GM20000 (cell line): ENCODE measurements at places on chromosomes 13 and 19.

DNA sequence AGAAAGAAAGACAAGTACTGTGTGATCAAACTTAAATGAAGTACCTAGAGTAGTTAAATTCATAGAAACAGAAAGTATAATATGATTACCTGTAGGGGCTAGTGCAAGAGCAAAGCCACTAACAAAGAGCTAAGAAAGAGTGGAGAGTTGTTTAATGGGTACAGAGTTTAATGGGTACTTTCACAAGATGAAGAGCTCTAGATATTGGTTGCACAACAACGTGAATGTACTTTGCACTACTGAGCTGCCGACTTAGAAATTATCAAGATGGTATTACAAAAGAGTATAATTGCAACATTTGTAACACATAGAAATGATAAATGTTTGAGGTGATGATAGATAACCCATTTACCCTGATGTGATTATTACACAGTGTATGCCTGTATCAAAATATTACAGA lies 140.3 kb upstream of the GPC6 start:
- no peak for DNase-seq

DNA sequence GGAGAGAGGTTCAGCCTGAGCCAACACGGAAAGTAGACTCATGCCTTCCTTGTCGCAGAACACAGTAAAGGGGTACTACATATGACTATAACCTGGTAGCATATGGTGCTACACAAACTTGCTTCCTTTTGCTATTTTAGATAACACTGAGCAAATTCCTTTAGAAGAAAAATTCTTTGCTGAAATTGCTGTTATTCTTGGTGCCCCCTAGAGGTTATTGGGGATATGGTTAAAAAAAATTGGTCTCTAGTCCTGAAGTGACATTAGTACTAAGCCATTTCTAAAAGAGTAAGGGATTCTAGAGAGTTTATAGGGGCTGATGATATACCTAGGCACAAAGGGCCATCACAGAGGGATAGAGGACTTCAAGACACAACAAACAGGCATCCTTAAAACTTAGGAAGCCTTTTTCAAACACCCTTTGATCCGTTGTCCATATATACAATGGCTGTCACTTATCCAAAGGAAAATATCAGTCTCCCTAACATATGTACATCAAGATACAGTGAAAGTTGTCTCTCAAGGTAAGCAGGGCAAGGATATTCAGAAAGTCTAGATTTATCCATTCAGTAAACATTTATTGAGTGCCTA lies 13.9 kb upstream of the HS6ST3 start:
- DNase-seq = no peak

- DNase-seq = peak; percentile 36
Measured at GRCh38 chr19:543910-544608, at the start of gene GZMM. GZMM (plus strand) TSS chr19:544053; CDS start chr19:544072, 19 bp downstream.

DNA sequence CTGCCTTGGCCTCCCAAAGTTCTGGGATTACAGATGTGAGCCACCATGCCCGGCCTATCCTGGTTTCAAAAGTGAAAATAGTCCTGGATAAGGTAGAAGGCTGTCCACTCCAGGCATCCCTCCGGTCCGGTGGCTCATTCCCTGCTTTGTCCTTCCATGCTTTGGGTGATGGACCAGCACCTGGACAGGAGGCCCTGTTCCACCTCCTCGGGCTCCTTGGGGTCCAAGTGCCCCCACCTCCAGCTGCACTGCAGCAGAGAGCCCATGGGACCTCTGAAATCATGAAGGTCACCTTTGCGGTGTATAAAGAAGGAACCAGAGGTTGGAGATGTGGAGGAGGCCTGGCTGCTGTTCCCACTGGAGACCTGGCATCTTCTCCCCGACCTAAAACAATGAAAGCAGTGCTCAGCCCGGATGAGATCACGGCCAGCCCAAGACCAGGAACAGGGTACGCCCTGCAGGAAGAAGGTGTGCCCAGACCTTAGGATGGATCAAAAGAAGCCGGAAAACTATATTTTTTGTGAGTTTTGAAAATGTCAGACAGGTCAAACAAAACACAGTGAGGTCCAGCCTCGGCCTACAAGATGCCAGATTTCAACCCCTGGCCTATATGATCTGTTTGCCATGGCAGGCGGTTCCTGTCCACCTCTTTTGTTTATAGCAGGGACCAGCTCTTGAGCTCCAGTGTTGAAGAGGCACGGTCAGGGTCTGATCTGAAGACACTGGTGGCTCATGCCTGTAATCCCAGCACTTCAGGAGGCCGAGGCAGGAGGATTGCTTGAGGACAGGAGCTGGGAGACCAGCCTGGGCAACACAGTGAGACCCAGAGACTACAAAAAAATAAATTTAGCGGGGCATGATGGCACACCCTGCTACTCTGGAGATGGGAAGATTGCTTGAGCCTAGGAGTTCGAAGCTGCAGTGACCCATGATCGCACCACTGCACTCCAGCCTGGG lies 5.8 kb downstream of the LSR start:
- DNase-seq = no peak

DNA sequence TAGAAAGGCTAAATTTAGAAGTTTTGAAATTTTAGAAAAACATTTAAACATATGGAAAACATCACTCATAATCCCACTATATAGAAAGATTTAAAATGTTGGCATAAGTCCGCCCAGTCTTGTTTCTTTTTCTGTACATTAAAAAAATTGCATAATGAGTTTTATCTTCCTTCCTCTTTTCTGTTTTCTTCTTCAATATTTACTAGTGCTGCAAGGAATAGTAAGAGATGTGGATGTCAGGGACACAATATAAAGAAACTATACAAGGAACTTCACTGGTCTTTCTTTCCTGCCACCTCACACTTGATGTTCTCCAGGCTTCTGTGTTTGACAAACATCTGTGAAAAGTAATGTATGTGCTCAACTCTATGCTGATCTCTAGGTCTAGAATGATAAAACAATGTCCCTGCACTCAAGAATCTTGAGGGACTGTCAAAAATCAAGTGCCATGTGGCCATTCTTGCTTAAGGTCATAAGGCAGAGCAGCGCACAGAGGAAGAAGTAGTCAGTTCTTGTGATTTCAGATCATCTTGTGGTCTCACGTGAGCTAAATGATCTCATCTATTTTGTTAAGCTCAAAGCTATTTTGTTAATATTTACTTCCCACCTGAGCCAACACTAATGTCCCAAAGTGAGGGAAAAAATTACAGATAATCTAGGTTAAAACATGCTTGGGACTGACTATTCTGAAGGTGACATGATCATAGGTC lies 186.9 kb upstream of the OBI1 start:
- no peak for DNase-seq

DNA sequence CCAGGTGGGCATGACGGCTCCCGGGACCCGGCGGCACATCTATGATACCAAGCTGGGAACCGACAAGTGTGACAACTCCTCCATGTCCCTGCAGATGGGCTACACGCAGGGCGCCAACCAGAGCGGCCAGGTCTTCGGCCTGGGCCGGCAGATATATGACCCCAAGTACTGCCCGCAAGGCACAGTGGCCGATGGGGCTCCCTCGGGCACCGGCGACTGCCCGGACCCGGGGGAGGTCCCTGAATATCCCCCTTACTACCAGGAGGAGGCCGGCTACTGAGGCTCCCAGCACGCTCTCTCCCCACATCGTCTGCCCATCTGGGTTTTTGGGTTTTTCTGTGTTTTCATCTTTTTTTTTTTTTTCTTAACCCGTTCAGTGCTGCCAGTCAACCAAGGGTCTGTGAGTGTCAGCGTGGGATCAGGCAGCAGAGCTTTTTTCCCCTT lies 2.3 kb upstream of the ABCA7 start:
- DNase-seq = no peak

DNA sequence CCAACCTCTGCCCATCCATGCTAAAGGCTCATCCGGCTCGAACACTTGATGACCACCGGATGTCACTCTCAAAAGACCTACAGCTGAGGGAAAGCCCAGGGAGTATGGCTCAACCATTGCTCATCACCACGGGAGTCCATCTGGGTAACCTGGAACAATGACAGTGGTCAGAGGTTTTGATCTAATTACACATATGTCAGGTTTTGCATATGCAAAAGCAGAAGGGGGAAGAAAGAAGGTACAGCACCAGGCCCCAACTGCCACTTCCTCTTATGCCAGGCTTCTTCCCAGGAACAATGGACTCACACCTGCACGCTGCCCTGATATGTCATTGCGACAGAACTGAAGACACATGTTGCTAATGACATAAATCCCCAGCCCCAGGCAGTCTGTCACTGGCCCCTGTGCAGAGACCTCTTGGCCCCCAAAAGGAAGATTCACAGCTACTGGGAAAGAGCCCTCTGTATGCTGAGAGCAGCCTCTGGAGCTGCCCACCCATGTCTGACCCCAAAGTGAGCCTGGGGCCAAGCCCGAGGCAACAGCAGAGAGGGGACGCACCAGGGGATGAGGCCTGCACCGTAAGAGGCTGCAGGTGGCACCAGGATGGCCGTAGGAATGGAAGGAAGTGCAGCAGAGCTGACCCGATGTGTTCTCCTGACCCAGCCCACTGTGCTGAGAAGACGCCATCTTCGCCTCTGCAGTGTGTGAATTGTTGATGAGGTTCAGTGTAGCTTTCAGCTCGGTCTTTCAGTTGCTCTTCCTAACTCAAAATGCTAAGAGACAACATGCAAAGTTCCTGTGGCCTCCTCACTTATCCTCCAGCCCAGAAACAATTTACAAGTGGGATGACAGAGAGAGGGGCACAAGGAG lies 26.3 kb downstream of the EPS15L1 start:
- peak; percentile 58 for DNase-seq
